ENCODE measurements at places on chromosomes 4 and X.

GRCh38 chr4:870951-871350, 45.0 kb upstream of the CPLX1 start:
- no peak for DNase-seq

- peak; percentile 11 for DNase-seq
These were observed 1199.1 kb downstream of the ADGRL3 start for GRCh38 chr4:62399242-62399641.

DNA sequence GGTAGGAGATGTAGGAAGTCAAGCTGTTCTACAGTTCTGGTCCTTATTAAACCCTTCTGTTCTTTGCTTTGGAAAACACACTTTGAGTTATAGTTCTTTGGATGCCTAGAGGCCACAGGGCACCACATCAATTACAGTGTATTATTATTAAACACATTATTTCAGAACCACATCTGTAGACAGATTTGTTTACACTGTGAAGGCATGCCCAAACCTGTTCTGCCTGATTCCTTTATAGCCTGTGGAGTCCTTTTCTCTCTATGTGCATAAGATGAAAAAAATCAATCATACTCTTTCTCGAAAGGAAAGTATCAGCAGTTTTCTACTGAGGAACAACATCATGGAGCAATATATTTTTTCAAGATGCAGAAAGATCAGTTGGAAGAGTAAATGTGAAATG, 371.3 kb upstream of the INTU start:
- DNase-seq = no peak

GRCh38 chrX:37887347-37887746, 40.0 kb upstream of the DYNLT3 start:
- no peak for DNase-seq

DNA sequence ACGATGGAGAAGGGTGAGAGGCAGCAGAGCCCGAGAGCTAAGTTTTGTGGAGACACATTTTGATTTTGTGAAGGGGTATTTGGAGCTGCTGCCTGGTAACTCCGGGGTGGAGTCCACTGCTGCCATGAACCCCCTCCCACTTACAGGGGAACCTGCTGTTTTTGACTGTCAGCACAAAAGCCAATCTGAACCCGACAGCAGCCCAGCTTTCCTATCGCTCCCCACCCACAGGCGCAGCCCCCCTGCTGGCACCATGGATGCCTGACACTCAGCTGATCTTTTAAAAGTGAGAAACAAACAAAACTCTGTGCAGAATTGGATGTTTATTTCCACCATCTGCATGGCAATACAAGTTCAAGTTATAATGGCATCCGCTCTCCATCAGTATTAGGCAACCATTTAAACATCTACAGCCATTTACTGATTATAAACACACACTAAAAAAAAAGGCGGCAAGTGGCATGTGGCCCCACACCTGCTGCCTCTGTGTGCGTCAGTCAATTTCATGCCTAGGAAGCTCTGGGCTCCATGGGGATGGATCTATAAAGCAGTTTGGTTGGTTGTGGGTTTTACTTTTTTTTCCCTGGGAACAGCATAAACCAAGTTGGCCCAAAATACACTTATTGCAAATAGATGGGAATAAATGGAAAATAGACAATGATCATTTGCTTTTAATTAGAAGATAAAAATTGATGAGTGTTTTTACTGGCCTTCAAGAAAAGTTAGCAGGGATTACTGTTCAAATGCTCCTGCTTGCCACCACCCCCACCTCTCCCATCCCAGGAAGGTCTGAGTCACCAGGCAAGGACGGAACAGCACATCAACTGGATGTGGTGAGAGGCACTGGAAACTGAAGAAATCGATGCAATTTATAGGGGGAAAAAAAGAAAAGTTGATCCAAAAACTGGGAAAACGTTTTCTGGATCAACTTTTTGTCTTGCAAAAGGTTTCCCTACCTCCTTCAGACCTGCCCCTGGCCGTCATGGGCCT, 46.0 kb downstream of the SEPSECS start:
- DNase-seq = no peak

GRCh38 chrX:109954955-109955354, 48.0 kb upstream of the TMEM164 start:
- DNase-seq = no peak

GRCh38 chr4:83556006-83556707, 20.2 kb downstream of the GPAT3 start:
- DNase-seq = no peak

GRCh38 chr4:166143227-166143626, 270.2 kb downstream of the TLL1 start:
- DNase-seq = peak; percentile 82
